ENCODE measurements at places on chromosomes 12 and 14. TPM values are rescaled to one million over a fixed set of nuclear protein-coding genes. Genes with fewer than 3 reads are reported as not detected.

The SRRM4 gene
- not detected for polyA plus RNA-seq

DNA sequence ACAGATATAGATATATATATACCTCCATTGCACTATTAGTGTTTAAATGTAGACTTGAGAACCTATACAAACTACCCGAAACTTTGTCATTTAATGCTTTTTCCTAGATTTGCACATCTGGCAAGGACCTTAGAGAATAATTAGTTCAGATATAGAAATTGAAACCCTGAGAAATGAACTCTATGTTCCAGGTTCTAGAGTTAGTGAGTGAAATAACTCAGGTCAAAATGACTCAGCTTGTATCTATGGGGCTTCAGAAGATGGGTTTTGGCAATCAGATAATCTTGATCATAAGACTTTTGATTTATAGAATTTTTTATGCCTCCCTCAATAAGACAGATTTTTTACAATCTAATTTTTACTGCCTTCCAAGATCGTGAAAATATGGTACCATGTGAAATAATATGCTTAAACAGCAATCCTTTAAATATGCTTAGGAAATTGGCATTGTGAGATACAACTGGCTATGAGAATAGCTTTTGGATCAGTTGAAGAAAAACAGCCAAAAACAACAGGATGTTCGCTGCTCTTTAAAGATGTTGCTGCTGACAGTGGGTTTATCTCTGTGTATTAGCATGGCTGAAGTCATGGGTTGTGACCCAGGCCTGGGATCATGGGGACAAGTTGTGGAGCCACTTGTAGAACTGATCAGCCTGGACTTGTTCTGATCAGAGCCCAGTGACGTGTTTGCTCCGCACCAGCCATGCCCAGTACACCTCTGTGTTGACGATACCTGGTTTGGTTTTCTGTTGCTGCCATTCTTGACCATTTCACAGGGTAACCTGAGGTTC is 63.6 kb downstream of the TTLL5 start:
- no peak for DNase-seq

DNA sequence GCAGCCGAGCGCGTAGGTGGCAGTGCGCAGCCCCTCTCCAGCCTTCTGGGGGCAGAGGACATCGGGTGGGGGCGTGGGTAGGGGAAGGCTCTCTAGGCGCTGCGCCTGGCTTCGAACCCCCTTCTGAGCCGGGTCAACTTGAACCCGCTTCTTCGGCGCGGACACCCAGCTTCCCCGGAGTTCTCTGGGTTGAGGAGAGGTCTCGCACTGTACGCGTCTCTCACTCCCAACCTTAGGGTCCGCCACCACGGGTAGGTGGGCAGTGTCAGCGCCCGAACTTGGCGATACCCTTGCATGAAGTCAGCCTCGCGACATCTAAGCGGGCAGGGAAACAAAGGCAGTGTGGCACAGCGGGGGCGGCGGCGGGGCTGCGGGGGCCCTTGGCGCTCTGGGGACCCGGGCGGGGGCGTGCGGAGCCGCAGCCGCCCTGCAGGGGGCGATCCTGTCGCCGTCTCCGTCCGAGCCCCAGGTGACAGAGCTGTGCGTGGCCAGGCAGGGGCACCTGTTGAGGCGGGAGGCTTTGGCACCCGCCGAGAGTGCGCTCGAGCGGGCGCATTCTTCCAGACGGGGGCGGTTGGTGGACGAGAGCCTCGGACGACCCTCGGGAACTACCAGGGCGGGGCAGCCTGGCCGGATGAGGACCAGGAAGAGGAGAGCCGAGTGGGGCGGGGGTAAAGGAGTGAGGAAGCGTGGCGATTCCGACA is 1.1 kb downstream of the GALNT16 start:
- DNase-seq, result no peak

- no peak for DNase-seq
Observed at GRCh38 chr12:75611041-75611440, 99.6 kb upstream of the KRR1 start.

GRCh38 chr12:108852674-108853309 is 4.6 kb downstream of the SSH1 start:
- no peak for DNase-seq

GRCh38 chr14:96103560-96104460 is 64.6 kb downstream of the C14orf132 start:
- DNase-seq, result no peak

GRCh38 chr14:33564774-33565630 is 385.9 kb downstream of the EGLN3 start:
- DNase-seq, result no peak

DNA sequence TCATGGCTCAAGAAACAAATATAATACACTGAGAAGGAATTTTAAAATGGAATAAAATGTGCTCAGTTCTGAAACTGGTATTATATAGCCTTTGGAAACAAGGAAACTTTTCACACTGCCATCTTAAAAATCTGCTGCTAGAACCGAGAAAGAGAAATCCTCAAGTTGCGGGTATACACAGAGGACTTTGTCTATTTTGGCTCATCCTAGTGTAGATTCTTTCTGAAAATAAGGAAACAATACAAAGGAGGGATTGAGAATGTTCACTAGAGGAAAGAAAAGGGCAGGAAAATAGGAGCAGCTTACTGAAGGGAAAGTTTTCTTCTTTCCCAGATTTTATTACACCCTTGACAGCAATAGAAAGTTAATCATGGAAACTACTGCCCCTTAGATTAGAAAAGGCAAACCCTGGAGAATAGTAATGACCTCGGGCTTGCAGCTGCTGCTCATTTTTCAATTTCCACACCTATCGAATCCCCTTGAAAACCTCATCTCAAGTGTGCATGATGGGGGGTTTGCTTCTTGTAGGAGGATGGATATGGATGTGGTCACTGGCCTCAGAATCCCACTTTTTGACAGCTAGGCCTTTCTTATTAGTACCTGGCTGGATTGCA is 104.6 kb downstream of the DAAM1 start:
- no peak for DNase-seq
